Femur (tissue), 1 donor: ENCODE measurements at places on chromosomes 12 and 14.

DNA sequence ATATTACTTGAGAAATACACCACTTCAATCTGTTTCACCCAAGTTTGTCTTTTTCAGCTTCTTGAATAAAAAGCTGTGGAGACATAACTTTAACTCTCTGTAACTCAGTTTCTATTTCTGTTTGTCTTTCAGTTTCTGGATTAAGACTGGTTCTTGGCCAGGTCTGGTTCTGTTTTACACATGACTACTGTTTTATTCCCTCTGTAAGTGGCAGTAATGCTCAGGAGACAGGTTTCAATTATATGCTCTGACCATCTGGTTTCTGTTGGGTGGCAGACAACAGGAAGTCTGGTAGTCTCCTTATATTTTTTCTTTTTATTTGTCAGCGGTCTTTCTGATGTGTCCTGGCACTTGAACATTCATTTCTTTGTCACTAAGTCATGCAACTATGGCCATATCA is 102.9 kb downstream of the RPS29 start:
- no peak for DNase-seq

- no peak for DNase-seq
Observed at GRCh38 chr12:19681007-19681406, 241.7 kb downstream of the AEBP2 start.

GRCh38 chr12:101480849-101481248 is 5.7 kb downstream of the SPIC start:
- DNase-seq, result no peak

- no peak for DNase-seq
Observed at GRCh38 chr12:112096667-112097066, 11.9 kb downstream of the NAA25 start.

GRCh38 chr14:55556929-55557623 is 22.9 kb upstream of the KTN1 start:
- DNase-seq, result peak; percentile 78

DNA sequence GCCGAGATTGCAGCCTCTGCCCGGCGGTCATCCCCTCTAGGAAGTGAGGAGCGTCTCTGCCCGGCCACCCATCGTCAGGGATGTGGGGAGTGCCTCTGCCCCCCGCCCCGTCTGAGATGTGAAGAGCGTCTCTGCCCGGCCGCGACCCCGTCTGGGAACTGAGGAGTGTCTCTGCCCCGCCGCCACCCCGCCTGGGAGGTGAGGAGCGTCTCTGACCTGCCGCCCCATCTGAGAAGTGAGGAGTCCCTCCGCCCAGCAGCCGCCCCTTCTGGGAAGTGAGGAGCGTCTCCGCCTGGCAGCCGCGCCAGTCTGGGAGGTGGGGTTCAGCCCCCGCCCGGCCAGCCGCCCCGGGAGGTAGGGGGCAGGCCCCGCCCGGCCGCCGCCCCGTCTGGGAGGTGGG is 544.0 kb downstream of the CCER1 start:
- no peak for DNase-seq

- DNase-seq, result peak; percentile 83
Observed at GRCh38 chr12:26287671-26288381, 92.5 kb downstream of the SSPN start.

DNA sequence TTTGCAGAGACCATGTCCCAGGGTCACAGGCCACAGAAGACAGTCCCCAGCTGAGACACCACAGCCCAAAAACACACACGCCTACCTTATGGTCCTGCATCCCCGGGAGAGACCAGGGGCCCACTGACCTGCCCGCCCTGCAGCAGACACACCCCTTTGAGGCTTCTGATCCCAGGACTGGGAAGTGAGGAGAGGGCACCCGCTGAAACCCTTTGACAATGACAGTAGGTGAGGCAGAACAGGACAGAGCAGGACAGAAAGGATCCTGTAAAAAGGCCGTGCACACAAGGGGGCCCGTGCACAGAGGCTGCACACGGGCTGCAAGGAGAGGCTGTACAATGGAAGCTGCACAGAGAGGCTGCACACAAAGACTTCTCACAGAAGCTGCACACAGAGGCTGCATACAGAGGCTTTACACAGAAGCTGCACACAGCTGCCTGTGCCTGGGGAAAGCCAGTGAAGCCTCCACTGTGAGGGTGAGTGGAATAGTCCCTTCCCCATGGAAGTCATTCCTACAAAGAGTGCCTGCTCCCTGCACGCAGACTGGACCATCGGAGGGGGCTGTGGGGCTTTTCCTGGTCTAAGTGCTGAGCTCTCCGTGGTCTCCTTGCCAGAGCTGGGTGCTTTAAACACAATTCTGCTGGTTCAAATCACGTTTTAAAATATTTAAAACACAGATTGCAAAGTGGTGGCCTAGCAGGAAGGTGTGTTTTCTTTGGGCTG is 16.6 kb upstream of the SFSWAP start:
- DNase-seq, result no peak

GRCh38 chr12:42976122-42976521 is 386.6 kb upstream of the PRICKLE1 start:
- no peak for DNase-seq

DNA sequence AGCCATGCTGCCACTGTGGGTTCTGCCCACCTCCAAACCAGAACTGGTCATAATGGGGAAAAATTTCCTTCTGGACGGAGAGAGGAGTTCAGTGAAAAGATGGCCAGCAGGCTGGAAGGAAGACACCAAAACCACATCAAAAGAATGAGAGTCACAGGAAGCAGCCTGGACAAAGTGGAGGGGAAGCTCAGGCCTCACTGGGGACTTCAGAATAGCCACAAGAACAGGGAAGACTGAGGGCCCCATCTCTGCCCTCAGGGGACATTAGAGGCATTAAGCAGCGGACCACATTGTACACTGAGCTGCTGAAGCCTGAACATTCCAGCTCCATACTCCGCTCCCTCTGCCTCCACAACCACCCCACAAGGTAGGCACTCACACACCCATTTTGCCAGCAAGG is 119.6 kb upstream of the COCH start:
- no peak for DNase-seq

DNA sequence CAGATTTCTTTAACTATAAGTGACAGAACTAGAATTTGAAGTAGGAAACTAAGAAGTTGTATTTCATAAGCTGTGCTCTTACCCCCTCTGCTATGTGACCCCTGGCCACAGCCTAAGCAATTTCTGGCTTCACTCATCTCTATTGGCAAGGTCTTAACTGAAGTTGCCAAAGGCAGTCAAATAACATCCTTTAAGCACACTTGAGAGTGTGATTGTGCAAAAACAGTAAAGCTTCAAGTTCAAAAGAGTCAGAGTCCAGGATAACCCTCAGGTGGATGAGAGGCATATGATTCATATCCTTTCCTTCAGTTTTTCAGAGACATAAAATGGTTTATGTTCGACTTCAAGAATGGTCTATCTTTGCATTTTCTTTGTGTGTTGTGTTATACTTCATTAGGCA is 45.2 kb downstream of the GRIP1 start:
- no peak for DNase-seq

DNA sequence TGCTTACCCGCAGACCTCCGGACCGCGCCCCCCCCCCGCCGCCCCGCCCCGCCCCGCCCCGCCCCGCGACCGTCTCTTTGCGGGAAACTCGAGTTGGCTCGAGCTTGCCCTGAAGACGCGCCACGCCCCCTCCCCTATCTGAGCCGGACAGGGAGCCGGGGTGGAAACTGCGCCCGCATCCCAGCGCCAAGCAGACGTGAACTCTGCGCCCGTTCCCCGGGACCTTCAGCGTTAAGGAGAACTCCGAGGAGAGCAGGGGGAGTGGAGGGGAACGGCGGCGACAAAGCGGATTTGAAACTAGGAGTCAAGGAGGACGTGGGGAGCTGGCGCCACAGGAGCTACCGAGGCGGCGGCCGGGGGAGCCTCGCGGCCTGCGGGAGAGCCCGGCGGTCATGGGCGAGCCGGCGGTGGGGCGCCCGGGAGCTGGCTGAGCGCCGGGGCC is at the start of gene KCNK13:
KCNK13 (plus strand) TSS at position 310 of the 442 bp plus-strand sequence. CDS start 212 bp downstream, outside the sequence.
- DNase-seq, result peak; percentile 32

DNA sequence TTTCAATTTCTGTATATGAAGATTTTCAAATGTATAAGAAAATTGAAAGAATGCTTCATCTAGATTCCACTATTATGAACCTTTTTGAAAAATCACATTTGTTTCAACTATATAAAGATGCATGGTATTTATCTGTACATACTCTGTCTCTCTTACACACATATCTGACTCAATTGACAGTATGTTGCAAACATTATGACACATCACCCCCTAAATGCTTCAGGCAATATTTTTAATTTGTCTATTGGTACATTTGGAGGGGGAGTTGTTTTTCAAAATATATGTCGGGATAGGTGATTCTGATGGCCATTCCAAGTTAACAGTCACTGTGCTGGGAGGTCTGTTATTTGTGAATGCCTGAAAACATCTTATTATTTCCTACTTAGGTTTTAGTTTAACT is 14.4 kb downstream of the PCNX1 start:
- no peak for DNase-seq
